Fibroblast of skin of right biceps (primary cell): ENCODE measurements at places on chromosomes 7 and 10.

- no peak for DNase-seq
Observed at GRCh38 chr7:138753610-138754009, 44.2 kb upstream of the TMEM213 start.

DNA sequence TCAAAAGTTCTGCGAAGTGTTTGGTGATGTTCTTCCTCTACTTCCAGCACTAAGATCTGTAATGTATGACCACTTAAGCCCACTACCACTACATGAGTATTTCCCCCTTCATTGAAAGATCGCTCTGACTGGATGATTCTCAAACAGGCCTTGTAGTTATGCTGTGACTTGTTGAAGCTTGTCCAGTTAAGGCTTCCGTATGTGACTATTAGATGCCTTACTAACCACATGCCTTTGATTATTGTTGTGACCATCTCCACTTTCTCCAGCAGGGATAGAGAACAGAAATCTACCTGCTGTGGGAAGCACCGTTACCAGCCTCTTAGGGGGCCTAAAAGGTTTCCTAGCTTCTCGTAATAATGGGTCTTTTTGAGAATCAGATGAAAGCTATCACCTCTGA, 81.1 kb downstream of the NOC3L start:
- no peak for DNase-seq

GRCh38 chr10:82742478-82742877, 867.5 kb downstream of the NRG3 start:
- DNase-seq, result peak; percentile 79

- peak; percentile 93 for DNase-seq
Observed at GRCh38 chr10:93702210-93703001, at the start of gene FRA10AC1. FRA10AC1 (minus strand) TSS chr10:93702592; CDS start chr10:93700106, 2,486 bp downstream.
